ENCODE measurements at places on chromosomes 3 and 15.

DNA sequence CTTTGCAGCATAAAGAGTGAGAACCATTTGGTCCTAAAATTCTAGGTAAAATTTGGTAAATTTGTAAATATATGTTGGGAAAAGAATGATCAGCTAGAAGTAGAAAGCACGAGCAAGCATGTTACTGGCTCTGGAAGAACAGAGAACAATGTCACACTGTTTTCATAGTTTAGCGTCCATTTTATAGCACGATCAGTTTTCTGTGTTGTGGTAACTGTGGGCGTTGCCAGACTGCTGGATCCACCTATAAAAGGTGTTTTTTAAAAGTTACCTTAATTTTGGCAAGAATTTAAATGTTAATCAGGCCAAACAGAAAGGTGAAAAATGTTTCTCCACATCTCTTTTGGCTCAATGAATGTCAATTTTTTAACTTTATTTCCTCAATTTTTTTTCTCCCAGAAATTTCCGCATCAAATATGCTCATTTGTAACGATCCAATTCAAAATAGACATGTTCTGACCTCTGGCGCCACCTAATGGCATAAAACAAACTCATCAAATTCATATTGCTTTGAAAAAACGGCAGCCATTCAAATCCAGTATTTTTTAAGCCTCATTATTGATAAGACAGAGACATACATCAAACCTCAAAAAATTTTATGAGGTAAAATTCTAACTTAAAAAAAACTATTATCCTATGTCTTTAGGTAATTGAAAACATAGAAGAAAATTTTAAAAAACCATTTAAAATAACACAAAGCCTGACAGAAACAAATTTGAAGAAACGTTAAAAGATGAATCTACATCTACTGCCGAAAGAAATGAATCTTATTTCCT lies 5.5 kb upstream of the GP5 start:
- DNase-seq: no peak

DNA sequence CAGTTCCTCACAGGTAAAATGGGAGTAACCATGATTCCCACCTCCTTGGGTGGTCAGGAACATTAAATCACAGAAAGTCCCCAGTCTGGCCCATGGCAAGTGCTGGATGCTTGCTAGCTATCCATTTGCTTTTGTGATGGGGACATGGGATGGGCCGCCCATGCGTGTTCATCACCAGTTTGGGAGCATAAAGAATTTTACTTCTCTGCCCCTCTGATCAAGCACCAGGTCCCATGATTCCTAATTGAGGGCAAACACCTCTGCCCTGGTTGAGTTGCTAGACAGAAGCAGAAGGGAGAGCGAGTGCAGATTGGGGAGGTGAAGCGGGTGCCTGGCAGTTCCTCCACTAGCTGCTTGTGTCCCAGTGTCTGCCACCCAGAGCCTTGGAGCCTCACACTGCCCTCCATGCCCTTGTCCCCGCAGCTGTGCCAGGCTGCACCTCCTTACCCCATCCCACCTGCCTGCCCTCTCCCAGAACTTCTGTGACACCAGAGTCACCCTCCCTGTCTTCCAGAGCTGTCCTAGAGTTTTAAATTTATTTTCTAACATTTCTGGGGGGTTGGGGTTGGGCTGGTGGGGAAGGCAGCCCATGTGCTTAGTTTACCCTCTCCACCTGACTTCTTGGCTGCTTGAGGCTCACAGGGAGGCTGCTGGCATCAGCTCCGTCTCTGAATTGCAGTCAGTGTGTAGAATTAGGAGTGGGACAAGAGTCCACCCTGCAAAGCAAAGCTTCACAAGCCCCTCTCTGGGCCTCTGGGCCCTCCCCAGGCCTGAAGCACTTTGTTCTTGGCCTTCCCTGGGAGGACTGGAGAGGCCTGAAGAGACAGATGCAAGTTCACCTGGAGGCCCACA lies 18.4 kb downstream of the CFAP100 start:
- DNase-seq: no peak

DNA sequence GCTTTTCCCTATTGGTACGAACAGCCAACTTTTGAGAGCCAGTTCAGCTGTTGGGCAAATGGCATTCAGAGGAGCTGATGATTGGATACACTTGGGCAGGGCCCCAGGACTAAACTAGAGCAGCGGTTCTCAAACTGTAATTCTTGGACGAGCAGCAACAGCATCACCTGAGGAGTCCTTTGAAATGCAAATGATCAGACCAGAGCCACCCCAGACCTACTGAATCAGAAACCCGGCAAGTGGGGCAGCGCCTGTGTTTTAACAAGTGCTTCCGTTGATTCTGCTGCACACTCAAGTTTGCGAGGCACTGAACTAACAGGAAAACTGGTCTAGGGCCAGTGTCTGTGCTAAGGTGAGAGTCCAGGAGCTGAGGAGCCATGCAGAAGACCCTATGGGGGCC lies 239.7 kb downstream of the UACA start:
- no peak for DNase-seq

DNA sequence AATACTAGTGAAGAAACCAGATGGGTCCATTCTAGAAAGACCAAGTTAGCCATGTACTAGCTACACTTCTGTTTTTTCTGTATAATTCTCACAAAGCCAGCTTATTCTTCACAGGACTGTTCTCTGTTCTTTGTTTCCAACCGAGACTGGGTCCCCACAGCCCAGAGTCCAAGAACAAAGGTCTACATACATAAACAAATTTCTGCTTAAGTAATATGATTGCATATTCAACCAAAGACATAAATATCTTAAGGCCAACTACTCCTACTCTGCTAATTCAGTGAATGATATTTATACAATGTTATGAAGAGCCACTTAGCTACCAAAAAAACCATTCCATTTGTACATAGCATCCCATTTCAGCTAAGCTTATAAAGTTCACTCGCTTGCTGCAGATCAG lies 299.8 kb upstream of the CCDC54 start:
- no peak for DNase-seq

DNA sequence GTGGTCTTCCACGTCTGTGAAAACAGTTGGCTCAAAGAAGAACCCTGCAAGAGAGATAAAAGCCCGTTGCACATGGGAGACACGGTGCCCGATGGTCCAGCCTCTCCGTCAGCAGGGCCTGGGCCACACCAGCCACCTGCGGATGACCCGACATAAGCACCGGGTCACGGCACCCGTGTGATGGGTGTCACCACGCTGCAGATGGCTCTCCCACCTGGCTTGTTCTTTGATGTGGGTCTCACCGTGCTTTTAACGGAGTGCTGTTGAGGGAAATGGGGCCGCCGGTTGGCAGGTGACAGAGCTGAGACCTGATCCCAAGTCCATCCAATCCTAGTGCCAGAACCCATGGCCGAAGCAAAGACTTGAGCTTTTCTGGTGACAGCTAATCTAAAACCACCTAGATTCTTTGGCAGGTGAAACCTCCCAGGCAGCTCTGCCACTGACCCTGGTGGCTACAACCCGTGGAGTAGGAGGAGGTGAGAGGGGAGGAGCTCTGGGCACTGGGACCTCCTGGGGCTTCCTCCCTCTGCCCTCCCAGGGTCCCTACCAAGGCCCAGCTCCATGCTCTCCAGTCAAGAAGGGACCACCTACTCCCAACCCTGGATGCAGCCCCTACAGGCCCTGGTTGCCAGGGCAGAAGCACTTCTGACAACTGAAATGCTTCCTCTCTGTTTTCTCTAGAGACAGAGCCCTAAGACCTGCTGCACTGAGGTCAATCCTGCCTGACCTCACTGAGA lies 23.4 kb upstream of the SLC41A3 start:
- no peak for DNase-seq

- no peak for DNase-seq
These were observed 10.5 kb downstream of the NTRK3 start for GRCh38 chr15:88246081-88246480.

- DNase-seq: peak; percentile 79
These were observed 165.6 kb downstream of the XXYLT1 start for GRCh38 chr3:195105389-195105788.

- no peak for DNase-seq
These were observed 15.5 kb downstream of the PLA1A start for GRCh38 chr3:119613201-119613600.

DNA sequence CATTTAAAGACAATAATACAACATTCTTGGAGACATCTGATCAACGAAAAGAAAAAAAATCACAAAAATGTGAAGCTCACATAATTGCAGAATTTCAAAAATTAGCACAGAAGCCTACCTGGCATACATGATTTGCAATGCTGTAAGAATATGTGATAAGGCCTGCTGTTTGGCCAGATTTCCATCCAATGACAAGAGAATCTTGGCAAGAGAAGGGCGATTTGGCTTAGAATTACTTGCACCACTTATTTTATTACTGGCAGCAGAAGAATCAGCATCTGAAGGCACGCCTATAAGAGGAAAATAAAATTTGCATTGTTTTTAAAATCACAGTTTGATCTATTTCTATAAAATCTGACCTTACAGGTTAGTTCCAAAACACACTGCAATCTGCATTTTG lies 70.3 kb upstream of the OCA2 start:
- DNase-seq: no peak

DNA sequence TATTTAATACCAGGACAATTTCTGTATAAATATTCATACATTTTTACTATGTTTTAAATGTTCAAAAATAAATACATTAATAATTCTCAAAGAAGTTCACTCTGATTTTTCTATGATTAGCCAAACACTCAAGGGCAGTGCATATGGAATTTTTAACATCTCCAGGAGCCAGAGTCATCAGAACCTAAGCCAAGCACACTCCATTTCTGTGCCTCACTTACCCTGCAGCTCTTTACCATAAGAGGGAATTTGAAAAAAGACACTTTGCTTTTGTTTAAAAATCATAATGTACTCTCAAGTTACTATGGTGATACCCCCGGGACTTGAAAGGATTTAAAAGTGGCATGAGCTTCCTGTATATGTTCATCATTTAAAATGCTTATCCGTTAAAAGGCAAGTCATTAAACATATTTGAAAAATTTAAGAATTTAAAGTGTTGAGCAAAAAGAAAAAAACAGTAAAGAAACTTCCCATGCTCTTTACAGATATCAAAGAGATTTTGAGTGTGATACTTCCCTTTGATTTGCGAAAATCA lies 747.4 kb upstream of the NECTIN3 start:
- no peak for DNase-seq

GRCh38 chr3:25581823-25582222 lies 82.9 kb downstream of the TOP2B start:
- DNase-seq: no peak

GRCh38 chr3:109050591-109051167 lies 67.3 kb downstream of the MORC1 start:
- DNase-seq: no peak

DNA sequence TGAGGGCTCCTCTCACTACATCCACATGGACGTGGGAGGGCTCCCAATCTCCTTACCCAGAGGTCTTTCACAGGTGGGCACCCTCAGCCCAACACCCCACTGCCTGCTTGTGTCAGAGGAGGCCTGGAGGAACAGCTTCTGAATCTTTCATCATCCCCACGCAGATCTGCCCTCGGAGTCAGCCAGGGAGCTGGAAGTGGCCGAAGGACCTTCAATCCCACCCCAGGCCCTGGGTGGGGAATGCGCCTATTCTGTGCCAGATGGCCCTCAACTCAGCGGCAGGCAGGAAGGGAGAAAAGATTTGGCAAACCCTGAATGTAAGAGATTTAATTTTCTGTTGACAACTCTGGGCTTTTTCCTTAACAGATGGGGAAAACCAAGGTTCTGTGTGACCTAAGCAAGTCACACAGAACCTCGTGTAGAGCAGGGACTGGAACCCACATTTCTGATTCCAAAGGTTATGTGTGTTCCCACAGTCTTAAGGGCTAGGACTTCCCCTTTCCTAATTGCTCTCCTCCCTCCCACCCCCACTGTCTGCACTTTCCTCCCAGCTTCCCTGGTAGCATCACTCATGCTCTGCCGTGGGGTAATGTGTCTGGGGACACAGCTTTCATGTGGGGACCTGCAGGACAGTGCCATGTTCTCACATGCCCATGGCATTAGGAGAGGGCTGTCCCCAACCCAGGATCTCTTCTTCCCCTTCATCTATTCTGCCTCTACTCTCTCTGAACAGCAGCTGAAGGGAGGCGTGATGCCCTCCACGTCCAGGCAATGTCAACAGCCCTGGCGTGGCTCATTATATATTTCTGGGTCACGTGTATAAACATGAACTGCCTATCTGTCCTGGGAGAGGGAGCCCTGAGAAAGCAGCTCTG lies 98.1 kb downstream of the SEMA5B start:
- DNase-seq: no peak

GRCh38 chr3:125147491-125147820 lies 65.1 kb downstream of the SLC12A8 start:
- DNase-seq: no peak

GRCh38 chr3:128247666-128248409 lies 94.6 kb downstream of the EEFSEC start:
- DNase-seq: no peak

DNA sequence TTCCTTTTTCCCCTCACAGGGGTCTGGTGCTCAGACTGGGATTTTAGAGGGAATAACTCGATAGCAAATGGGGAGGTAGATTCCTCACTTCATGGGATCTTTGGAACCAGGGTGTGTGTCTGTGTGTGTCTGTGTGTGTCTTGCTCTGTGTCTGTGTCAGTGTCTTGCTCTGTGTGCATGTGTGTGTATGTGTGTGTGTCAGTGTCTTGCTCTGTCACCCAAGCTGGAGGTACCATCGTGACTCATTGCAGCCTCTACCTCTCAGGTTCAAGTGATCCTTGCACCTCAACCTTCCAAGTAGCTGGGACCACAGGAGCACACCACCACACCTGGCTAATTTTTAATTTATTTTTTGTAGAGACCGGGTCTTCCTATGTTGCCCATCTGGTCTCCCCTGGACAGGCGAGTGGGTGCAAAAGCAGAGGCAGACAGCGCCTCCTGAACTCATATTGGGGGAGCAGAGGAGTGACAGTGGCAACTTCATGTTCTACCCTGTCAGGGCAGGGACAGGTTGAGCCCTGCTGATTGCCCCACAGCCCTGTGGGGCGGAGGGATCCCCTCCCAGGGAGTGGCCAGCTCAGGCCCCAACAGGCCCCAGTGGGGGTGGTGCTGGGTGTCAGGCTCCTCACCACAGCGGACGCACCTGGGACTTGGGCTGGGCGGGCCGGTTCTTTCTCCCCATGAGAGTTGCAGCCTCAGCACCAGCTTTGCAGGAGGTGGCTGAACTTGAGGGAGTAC lies 10.4 kb upstream of the SEMA4B start:
- DNase-seq: no peak

All from right lobe of liver (tissue), 6 donors.